Fibroblast of skin of left quadriceps (primary cell): ENCODE measurements at places on chromosomes 4 and X.

GRCh38 chr4:84804136-84804535, 162.4 kb downstream of the WDFY3 start:
- DNase-seq = no peak

DNA sequence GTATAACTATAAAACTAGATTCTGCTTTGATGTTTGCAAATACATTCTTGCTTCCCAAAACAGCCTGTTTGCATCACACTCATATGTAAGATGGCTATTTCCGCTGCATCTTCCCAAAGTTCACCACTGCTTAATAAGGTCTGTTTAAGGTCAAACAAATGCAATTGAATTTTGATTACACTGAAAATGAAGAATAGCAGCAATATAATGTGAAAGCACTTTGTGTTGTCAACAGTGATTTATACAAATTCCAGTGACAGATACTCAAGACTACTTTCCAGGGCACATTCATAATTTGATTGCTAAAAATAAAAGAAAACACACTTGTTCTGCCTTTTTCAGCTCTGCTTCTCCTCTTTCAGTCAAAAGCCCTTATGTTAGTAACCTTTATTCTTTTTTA, 8.1 kb upstream of the PGAM4 start:
- no peak for DNase-seq

GRCh38 chr4:187139141-187139540, 415.5 kb upstream of the FAT1 start:
- DNase-seq = no peak

- no peak for DNase-seq
These were observed 26.4 kb upstream of the LRCH2 start for GRCh38 chrX:115260330-115260729.

DNA sequence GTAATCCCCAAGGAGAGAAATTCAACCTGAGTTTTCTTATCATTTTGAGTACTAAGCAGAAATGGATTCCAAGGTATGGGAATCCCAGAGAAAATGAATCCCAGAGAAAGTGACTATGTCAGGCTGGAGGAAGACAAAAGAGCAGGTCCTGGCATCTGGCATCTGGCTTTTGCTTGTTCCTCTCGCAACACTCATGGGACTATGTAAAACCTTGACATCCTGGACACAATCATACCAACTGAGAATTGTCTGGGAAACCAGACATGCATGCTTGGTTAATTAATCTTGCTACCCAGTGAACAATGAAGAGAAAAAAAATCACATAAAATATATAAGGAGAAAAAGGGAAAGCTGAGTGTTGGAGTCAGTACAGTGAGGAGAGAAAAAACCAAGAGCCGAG, 12.9 kb downstream of the DCAF8L1 start:
- DNase-seq = no peak
